ENCODE measurements at places on chromosomes 3 and 15.

- DNase-seq, result no peak
Measured at GRCh38 chr3:52372822-52373504, 56.8 kb downstream of the DNAH1 start.

DNA sequence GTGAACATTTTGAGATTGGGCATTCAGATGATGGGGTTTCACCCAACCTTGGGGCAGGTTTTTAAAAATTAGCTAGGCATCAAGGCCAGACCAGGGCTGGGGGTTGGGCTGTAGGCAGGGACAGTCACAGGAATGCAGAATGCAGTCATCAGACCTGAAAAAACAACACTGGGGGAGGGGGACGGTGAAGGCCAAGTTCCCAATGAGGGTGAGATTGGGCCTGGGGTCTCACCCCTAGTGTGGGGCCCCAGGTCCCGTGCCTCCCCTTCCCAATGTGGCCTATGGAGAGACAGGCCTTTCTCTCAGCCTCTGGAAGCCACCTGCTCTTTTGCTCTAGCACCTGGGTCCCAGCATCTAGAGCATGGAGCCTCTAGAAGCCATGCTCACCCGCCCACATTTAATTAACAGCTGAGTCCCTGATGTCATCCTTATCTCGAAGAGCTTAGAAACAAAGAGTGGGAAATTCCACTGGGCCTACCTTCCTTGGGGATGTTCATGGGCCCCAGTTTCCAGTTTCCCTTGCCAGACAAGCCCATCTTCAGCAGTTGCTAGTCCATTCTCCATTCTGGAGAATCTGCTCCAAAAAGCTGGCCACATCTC is 6.1 kb downstream of the RHO start:
- DNase-seq, result no peak

- no peak for DNase-seq
Measured at GRCh38 chr3:167976516-167977361, 119.0 kb downstream of the GOLIM4 start.

DNA sequence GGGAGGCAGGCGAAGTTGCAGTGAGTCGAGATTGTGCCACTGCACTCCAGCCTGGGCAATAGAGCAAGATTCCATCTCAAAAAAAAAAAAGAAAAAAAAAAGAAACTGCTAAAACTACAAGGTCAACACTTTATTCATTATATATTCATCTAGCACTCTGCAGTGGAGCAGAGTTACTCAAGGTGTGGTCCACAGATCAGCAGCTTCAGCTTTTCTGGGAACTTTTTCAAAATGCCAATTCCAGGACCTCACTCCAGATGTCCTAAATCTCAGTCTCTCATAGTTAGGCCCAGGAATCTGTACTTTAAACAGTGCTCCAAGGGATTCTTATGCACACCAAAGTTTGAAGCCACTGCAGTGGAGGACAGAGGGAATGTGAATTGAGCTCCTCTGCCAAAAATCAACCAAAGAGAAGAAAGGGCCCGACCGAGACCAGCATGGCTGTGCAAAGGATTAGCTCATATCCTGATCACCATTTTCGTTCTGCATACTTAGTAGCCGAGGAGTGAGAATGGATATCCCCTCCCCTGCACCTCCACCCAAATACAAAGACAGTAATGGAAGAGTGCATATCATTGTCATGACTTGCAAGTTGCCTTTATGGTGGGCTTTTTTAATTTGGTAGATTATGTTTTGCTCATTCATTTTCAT is 201.9 kb downstream of the MEX3B start:
- no peak for DNase-seq

GRCh38 chr15:98760112-98760826 is 111.9 kb downstream of the IGF1R start:
- no peak for DNase-seq

GRCh38 chr3:2090095-2090911 is 8.4 kb upstream of the CNTN4 start:
- no peak for DNase-seq

- DNase-seq, result no peak
Measured at GRCh38 chr15:99721104-99721778, 12.0 kb downstream of the LYSMD4 start.

Measured in T47D (cell line).